ENCODE measurements at places on chromosomes 3 and 15. TPM values are rescaled to one million over a fixed set of nuclear protein-coding genes. Genes with fewer than 3 reads are reported as not detected.

Gene ATR
- 29.5 TPM for total RNA-seq

Gene ATRIP
- total RNA-seq = 6.8 TPM

Gene U2SURP
- 43.3 TPM for total RNA-seq

Gene CCDC39
- 1.5 TPM for total RNA-seq

Gene PRKCD
- total RNA-seq = 16.8 TPM

Gene SLC25A38
- 30.3 TPM for total RNA-seq

Gene ISLR
- total RNA-seq = 170 TPM

Gene SNTN
- total RNA-seq = not detected

Gene CYP19A1
- not detected for total RNA-seq

Gene BNIP2
- 82.1 TPM for total RNA-seq

GRCh38 chr3:163185721-163186350 lies 1689.2 kb downstream of the OTOL1 start:
- no peaks in the 10 kb centered on the region for H3K27me3 ChIP-seq
- no peak overlapping the region for H3K4me3 ChIP-seq
- no peak overlapping the region for H3K27ac ChIP-seq
- H3K36me3 ChIP-seq = no peaks in the 10 kb centered on the region
- DNase-seq = no peak

- no peaks in the 10 kb centered on the region for H3K27me3 ChIP-seq
- H3K36me3 ChIP-seq = no peaks in the 10 kb centered on the region
- H3K4me3 ChIP-seq = no peak overlapping the region
- H3K27ac ChIP-seq = no peak overlapping the region
These were observed 85.6 kb upstream of the MEF2A start for GRCh38 chr15:99480016-99480810.

DNA sequence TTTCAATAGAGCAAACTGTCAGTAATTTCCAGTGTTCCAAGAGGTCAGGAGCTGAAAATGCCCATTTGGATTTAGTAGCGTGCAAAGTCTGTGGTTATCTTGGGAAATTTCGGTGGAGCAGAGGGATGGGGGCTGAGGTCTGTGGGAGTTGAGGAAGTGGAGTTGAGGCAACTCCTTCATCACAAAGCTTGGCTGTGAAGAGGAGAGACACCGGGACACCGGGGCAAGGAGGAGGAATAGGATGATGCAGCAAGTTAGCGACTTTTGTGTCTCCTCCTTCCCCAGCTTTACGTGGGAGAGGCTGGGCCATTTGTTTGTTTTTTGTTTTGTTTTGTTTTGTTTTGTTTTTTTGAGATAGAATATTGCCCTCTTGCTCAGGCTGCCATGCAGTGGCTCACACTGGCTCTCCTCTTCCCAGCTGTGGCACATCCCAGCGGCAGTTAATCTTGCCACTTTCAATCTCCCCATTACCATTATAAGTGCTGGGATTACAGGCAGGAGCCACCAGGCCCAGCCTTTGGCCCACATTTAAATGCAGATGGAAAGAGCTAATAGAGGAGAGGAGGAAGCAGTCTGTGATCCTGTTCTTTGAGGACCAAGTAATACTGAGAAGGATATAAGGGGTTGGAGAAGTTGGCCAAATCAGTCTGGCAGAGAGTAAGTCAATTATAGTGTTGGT lies 47.1 kb downstream of the CRTC3 start:
- H3K27me3 ChIP-seq = no peaks in the 10 kb centered on the region
- DNase-seq = no peak
- H3K4me1 ChIP-seq = no peaks in the 10 kb centered on the region
- no peaks in the 10 kb centered on the region for H3K36me3 ChIP-seq
- no peak overlapping the region for H3K4me3 ChIP-seq

GRCh38 chr3:98563661-98564281 lies 29.6 kb downstream of the CPOX start:
- no peaks in the 10 kb centered on the region for H3K4me1 ChIP-seq
- no peak for DNase-seq
- H3K27ac ChIP-seq = no peak overlapping the region
- H3K27me3 ChIP-seq = no peaks in the 10 kb centered on the region

DNA sequence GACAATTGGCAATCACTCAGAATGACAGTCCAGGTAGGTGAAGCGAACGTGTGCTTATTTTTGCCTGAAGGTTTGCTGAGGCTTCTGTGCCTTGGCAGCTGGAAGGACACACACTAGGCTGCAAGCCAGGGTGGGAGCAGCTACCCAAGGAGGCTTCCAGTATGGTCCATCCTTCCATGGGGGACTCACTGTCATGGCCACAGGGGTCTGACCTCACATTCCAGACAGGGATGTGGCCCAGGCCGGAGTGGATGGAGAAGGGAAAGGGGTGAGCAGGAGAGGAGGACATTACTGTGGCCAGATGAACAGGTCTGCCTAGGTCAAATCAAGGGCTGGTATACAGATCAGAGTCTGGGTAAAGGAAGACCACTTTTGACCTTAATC lies 247.7 kb downstream of the ADAMTS17 start:
- H3K4me1 ChIP-seq = no peaks in the 10 kb centered on the region
- no peak overlapping the region for H3K27ac ChIP-seq
- DNase-seq = no peak
- no peaks in the 10 kb centered on the region for H3K27me3 ChIP-seq
- H3K36me3 ChIP-seq = no peaks in the 10 kb centered on the region

DNA sequence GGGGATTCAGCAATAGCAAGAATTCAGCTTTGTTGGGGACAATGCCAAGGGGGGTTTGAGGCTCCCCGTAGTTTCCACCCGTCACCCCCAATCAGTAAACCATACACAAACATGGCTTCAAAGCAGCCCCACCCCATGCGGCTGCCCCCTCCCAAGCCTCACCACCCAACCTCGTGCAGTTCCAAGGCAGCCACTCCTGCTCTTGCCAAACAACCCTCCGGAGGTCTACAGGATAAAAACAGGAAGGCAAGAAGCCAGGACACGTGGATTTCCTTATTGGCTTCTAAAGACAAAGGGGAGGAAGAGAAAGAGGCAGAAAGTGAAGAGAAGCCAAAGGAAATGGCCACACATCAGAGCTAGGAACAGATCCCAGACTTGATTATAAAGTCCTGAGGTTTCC lies 121.1 kb downstream of the SHQ1 start:
- no peak for DNase-seq
- no peaks in the 10 kb centered on the region for H3K36me3 ChIP-seq
- H3K4me1 ChIP-seq = no peaks in the 10 kb centered on the region
- no peak overlapping the region for H3K4me3 ChIP-seq

- no peak overlapping the region for H3K27ac ChIP-seq
- DNase-seq = no peak
- no peaks in the 10 kb centered on the region for H3K4me1 ChIP-seq
- no peaks in the 10 kb centered on the region for H3K27me3 ChIP-seq
- no peaks in the 10 kb centered on the region for H3K36me3 ChIP-seq
These were observed 19.9 kb downstream of the SPICE1 start for GRCh38 chr3:113495035-113495434.

GRCh38 chr3:126132751-126133511 lies 47.5 kb downstream of the ALDH1L1 start:
- no peak overlapping the region for H3K4me3 ChIP-seq
- H3K4me1 ChIP-seq = no peaks in the 10 kb centered on the region
- H3K27me3 ChIP-seq = no peaks in the 10 kb centered on the region
- no peak overlapping the region for H3K27ac ChIP-seq
- no peaks in the 10 kb centered on the region for H3K36me3 ChIP-seq

DNA sequence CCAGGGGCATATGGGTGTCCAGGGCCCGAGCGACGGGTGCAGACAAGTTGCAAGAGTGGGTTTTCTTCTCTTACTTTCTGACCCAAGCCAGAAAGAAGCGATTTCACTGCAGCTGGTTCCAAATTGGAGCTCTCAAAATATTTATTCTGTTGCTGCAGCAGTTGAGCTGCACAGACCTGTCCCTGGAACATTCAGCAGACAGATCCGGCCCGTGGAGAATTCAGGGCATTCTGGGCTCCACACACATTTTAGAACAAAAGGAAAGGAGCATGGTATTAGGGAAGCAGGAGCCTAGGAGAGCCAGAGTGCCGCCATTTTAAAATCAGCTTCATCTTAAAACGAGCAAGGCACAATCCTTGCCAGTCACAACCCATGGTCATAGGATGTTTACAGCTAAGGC lies 135.3 kb upstream of the TPM1 start:
- no peaks in the 10 kb centered on the region for H3K36me3 ChIP-seq
- no peak overlapping the region for H3K27ac ChIP-seq
- DNase-seq = no peak
- no peaks in the 10 kb centered on the region for H3K4me1 ChIP-seq
- no peaks in the 10 kb centered on the region for H3K27me3 ChIP-seq

- no peaks in the 10 kb centered on the region for H3K27me3 ChIP-seq
- no peaks in the 10 kb centered on the region for H3K36me3 ChIP-seq
- no peak overlapping the region for H3K27ac ChIP-seq
These were observed 61.8 kb downstream of the SATB1 start for GRCh38 chr3:18363338-18363737.

- H3K27me3 ChIP-seq = no peaks in the 10 kb centered on the region
- no peaks in the 10 kb centered on the region for H3K36me3 ChIP-seq
- H3K27ac ChIP-seq = no peak overlapping the region
- DNase-seq = peak; percentile 85
These were observed 82.6 kb downstream of the LSM3 start for GRCh38 chr3:14261229-14261628.

DNA sequence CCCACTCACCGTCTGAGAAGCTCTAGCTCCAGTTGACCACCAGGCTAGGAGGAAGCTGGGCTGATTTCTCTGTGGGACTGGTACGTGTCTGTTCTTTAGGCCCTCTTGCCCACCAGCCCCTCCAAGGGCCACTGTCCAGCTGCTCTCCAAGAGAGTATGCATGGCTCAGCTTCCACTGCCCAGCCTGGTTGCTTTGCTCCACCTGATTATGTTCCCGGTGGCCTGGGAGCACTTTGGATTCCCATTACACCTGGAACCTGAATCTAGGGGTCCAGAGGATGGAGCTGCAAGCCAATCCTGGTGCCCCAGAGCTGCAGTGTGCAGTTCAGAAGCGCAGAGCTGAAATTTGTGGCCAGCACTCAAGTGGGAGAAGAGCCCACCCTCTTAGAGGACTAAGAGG lies 402.1 kb upstream of the CNTN6 start:
- no peaks in the 10 kb centered on the region for H3K36me3 ChIP-seq
- H3K27ac ChIP-seq = no peak overlapping the region
- H3K27me3 ChIP-seq = no peaks in the 10 kb centered on the region
- no peak overlapping the region for H3K4me3 ChIP-seq
- DNase-seq = no peak

DNA sequence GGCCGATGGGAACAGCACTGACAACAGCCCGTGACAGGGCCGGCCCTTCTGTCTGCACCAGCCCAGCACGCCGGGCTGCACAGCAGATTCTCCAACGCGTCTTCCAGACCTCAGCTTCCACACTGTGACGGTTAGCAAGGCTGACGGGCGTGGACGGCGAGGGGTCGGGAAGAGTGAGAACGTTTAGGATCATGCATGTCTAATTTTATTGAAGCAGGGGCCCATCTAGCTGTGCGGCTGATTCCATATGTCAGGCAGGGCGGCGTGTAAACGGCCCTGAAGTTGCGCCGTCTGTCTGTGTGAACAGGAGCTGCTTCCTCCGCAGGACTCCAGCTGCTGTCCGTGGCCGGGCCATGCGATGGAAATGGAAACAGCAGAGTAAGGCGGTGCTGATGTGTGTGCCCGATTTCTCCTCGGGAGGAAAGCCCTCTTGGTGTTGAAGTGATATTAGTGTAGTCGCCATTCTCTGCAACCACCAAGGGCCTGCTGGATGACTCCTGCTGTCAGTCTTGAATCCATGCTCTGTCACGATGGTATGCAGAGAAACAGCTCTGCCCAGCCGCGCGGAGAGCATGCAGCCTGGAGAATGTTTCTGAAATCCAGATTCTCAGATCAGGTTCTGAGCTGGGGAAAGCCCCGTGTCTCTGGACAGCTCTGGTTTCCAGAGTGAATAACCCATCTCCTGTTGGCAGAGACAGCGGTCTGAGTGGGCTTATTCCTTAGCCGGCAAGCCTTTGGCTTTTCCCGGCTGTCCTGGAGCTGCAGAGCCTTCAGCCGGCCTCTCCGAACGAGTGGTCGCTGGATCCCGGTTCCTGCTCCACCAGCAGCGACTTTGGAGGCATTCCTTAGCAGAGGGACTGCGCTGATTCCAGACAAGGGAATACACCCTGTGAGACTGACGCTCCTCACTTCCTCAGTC lies 158.1 kb upstream of the UBE3A start:
- no peaks in the 10 kb centered on the region for H3K4me1 ChIP-seq
- H3K36me3 ChIP-seq = no peaks in the 10 kb centered on the region
- no peak overlapping the region for H3K4me3 ChIP-seq
- DNase-seq = no peak

- no peaks in the 10 kb centered on the region for H3K27me3 ChIP-seq
- no peaks in the 10 kb centered on the region for H3K36me3 ChIP-seq
- DNase-seq = no peak
- H3K4me3 ChIP-seq = no peak overlapping the region
- no peaks in the 10 kb centered on the region for H3K4me1 ChIP-seq
These were observed 2.0 kb upstream of the GP9 start for GRCh38 chr3:129058441-129059200.

GRCh38 chr15:27468151-27468591 lies 497.2 kb downstream of the GABRG3 start:
- H3K27me3 ChIP-seq = no peaks in the 10 kb centered on the region
- no peak for DNase-seq
- H3K4me3 ChIP-seq = no peak overlapping the region
- no peaks in the 10 kb centered on the region for H3K4me1 ChIP-seq

GRCh38 chr3:178146406-178146831 lies 389.8 kb upstream of the KCNMB2 start:
- no peaks in the 10 kb centered on the region for H3K36me3 ChIP-seq
- no peaks in the 10 kb centered on the region for H3K4me1 ChIP-seq
- no peak for DNase-seq
